Kidney (tissue), 22 donors: ENCODE measurements at places on chromosomes 5 and 9. TPM values are rescaled to one million over a fixed set of nuclear protein-coding genes. Genes with fewer than 3 reads are reported as not detected.

DNA sequence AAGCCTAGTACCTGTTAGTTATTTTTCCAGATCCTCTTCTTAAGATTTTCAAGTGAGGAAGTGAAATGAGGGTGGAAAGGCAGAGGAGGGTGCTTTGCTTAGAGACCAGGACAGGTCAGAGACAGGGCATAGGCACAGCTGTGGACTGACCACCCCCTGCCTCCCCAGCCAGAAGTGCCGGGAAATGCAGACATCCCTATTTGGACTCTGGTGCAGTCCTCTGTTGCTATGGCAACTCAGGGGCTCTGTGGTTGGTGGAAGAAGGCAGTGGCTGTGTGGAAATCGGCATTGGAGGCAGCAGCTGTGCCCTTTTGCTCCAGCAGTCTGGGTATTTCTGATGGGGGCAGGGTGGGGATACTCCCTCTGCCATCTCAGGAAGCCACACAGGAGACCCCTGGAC is 43.3 kb upstream of the NDFIP1 start:
- DNase-seq = peak; percentile 52

- DNase-seq = no peak
Observed at GRCh38 chr5:72221541-72221940, 98.5 kb downstream of the MRPS27 start.

LRRC70 gene
- 3.6 TPM for total RNA-seq

DNA sequence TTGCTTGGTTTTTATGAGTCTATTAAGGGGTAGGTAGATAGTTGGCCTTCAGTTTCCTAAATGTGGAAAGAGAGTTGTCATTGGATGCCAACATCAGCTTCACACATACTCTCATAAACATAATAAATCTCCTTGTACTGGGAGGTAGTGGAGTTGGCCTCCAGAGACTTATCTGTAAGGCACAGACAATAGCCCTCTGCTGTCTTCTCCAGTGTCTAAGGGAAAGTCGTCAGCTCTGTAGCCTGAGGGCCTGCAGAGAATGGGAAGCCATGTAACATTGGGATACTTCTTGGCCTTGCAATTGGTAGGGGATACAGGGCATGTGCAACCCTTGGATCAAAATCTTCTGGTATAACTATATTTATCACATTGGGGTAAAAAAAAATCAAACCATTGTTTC is 331.9 kb upstream of the KLF9 start:
- DNase-seq = no peak

GRCh38 chr9:105258225-105258737 is 13.8 kb downstream of the SLC44A1 start:
- DNase-seq = no peak

NHP2 gene
- 98.6 TPM for total RNA-seq

GRCh38 chr5:14204785-14205321 is 61.7 kb downstream of the TRIO start:
- DNase-seq = peak; percentile 87

SH2D3C gene
- 27.7 TPM for total RNA-seq

- DNase-seq = no peak
Observed at GRCh38 chr9:100440071-100440470, 13.1 kb downstream of the MSANTD3 start.

DNA sequence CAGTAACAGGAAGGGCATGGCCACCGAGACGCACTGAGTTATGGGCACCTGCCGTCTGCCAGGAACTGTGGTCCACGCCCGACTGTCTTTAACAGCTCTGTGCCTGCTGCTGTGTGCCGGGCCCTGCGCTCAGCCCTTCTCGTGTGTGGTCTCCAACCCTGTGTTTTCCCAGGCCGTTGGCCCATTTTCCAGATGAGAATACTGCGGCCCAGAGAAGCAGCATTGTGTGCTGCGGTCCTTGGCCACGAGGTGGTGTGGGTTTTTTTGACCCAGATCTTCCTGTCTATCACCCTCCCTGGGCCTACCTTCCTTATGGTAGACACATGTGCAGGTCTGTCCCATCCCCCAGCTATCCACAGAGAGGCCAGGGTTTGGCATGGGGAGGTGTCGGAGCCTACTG is 47.0 kb downstream of the RXRA start:
- DNase-seq = no peak

DNA sequence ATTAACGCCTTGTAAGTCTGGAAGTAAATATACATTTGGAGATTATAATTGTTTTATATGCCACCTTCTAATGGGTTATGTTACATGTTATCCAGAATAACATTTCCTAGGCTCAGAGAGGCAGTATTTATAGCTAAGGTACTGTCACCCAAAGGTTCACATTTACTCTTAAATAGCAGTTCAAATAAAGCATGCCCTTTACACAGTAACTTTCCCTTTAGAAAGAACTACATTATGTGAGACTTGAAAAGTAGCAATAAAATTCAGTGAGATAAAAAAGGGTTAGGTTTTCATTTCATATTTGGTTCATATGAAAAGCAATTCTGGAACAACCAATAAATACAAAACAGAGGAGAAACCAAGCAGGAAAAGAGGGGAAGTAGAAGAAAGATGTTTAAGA is 35.1 kb downstream of the SKIC3 start:
- no peak for DNase-seq

- DNase-seq = no peak
Observed at GRCh38 chr9:111916234-111916645, 19.6 kb downstream of the UGCG start.

- no peak for DNase-seq
Observed at GRCh38 chr5:65126542-65127069, 355.1 kb downstream of the ADAMTS6 start.

PDE6A gene
- 0.03 TPM for total RNA-seq

AIF1L gene
- 397 TPM for total RNA-seq

IL13 gene
- not detected for total RNA-seq
